Naive thymus-derived CD8-positive, alpha-beta T cell (primary cell): ENCODE measurements at places on chromosomes 4 and X. TPM values are rescaled to one million over a fixed set of nuclear protein-coding genes. Genes with fewer than 3 reads are reported as not detected.

GRCh38 chr4:152478461-152479237, 57.2 kb downstream of the FBXW7 start:
- peaks cover 22% of the 10 kb centered on the region for H3K36me3 ChIP-seq
- no peak overlapping the region for H3K4me3 ChIP-seq
- peaks cover 64% of the 10 kb centered on the region for H3K4me1 ChIP-seq
- no peaks in the 10 kb centered on the region for H3K27me3 ChIP-seq
- no peak overlapping the region for H3K27ac ChIP-seq

DNA sequence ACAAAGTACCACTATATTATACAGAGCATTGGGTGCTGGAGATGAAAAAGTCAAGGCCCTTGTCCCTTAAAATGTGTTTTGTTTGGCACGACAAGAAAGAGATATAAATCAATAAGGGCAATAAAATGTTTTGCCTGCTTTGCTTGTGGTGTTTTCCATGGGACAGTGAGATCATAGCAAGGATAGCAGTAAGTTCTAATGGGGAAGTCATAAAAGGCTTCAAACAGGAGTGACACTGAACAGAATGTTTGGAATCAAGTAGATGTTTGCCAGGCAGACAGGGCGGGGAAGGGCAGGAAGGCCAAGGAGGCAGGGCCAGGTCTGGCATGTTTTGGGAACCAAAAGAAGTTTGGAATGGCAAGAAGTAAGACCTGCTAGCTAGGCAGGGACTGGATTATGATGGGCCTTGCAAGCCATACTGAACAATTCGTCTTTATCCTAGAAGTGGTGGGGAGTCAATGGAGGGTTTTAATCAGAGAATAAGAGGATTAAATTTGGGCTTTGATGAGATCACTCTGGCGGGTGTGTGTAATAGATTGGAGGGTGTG, 16.4 kb downstream of the FGF2 start:
- no peak overlapping the region for H3K27ac ChIP-seq
- no peaks in the 10 kb centered on the region for H3K4me1 ChIP-seq
- no peaks in the 10 kb centered on the region for H3K36me3 ChIP-seq
- no peak overlapping the region for H3K4me3 ChIP-seq

GRCh38 chr4:183360161-183360919, 38.1 kb upstream of the CLDN24 start:
- DNase-seq: no peak
- H3K27me3 ChIP-seq: peaks cover 5% of the 10 kb centered on the region
- H3K4me1 ChIP-seq: no peaks in the 10 kb centered on the region
- H3K27ac ChIP-seq: no peak overlapping the region
- H3K36me3 ChIP-seq: no peaks in the 10 kb centered on the region

GRCh38 chr4:85790582-85790981, 315.6 kb downstream of the ARHGAP24 start:
- no peaks in the 10 kb centered on the region for H3K4me1 ChIP-seq
- no peaks in the 10 kb centered on the region for H3K36me3 ChIP-seq
- DNase-seq: no peak
- no peak overlapping the region for H3K4me3 ChIP-seq
- H3K27ac ChIP-seq: no peak overlapping the region

DNA sequence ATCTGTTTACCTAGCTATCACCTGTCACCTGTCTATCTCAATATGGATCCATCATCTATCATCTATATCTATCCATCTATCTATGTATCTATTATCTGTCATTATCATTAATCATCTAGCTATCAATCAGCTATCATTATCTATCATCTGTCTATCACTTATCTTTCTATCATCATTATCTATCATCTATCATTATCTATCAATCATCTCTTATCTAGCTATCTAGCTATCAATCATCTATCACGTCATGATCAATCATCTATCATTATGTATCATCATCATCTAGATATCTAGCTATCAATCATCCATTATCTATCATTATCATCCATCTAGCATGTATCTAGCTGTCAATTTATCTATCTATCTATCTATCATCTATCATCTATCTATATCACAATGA, 7.9 kb downstream of the ARSD start:
- no peaks in the 10 kb centered on the region for H3K27me3 ChIP-seq
- no peak overlapping the region for H3K4me3 ChIP-seq
- peaks cover 5% of the 10 kb centered on the region for H3K36me3 ChIP-seq
- H3K4me1 ChIP-seq: no peaks in the 10 kb centered on the region
- DNase-seq: no peak

DNA sequence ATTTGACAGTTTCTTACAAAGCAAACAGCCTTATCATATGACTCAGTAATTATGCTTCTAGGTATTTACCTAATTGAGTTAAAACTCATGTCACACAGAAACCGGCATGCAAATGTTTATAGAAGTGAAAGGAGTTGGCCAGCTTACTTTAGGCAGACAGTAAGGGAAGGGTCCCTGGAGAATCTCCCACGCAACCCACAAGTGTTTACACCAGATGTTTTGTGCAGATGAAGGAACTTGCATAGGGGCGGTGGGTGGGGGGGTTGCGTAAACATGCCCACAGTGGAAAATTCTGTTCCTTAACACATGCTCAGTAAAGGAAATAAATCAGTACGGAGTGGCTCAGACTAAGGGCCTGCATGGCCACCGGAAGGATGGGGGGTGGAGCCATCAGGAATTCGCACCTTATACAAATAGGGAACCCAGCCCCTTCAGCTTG, 330.5 kb upstream of the AADAT start:
- no peak overlapping the region for H3K4me3 ChIP-seq
- no peak overlapping the region for H3K27ac ChIP-seq
- H3K27me3 ChIP-seq: no peaks in the 10 kb centered on the region

The MAGEA2 gene
- not detected for total RNA-seq
